SK-MEL-5 (cell line): ENCODE measurements at places on chromosomes 4 and X.

DNA sequence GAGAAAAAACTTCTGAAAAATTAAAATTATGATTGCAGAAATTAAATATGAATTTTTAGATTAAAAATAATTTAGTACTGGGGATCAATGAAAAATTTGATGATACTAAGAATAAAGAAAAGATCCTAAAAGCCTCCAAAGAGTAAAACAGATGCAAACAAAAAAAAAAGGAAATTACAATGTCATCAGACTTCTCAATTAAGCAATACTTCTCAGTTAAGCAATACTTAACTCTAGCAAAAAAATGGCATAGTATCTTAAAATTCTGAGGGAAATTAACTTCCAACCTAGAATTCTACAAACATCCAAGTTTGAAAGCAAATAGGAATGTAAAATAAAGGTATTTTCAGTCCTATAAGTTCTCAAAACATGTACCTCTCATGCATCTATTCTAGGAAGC lies 141.2 kb upstream of the INTU start:
- no peak for DNase-seq

DNA sequence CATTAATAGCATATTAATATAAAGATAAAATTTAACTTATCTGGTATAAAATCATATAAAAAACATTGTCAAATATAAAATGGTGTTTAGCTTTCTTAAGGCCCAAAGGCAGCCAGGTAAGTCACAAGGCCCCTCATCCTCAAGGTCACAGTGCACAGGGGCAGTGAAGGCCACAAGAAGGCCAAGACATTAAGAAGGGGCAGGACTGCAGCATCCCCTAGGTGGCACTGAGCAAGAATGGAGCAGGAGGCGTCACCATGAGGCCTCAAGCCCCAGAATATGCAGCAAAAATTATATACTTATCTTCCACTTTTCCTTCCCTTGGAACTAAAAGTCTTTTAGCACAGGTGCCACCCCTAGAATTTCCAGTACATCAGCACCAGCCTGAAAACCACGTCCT lies 49.5 kb upstream of the MAGEA8 start:
- DNase-seq: no peak

GRCh38 chrX:19443869-19444526 lies 71.3 kb downstream of the MAP3K15 start:
- peak; percentile 7 for DNase-seq

DNA sequence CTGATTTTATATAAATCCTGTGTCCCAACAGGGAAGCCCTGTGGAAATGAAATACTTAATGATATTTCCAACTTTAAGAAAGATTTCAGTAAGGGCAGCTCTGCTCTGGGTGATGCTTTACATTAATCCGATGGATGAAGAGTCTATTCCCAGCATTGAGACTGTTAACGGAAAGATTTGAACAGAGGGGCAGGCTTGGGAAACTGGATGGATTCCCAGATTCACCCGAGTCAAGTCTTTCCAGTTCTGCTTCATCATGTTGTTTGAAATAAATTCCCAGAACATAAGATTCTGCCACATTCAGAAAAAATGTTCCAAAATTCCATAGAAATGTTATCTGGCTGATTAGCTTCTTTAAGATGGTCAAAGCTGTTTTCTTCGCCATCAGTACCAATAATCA lies 246.0 kb downstream of the FBXW7 start:
- DNase-seq: no peak

GRCh38 chrX:123077631-123078030 lies 106.4 kb upstream of the GRIA3 start:
- no peak for DNase-seq

- no peak for DNase-seq
Observed at GRCh38 chrX:112818114-112819007, 22.3 kb downstream of the AMOT start.

GRCh38 chr4:137656661-137657060 lies 124.4 kb upstream of the PCDH18 start:
- no peak for DNase-seq
